ENCODE measurements at places on chromosomes 7 and 10. TPM values are rescaled to one million over a fixed set of nuclear protein-coding genes. Genes with fewer than 3 reads are reported as not detected.

The PTPN20 gene
- total RNA-seq = 2.8 TPM

The ATG9B gene
- total RNA-seq = not detected

The GIMAP1 gene
- 4.6 TPM for total RNA-seq

DNA sequence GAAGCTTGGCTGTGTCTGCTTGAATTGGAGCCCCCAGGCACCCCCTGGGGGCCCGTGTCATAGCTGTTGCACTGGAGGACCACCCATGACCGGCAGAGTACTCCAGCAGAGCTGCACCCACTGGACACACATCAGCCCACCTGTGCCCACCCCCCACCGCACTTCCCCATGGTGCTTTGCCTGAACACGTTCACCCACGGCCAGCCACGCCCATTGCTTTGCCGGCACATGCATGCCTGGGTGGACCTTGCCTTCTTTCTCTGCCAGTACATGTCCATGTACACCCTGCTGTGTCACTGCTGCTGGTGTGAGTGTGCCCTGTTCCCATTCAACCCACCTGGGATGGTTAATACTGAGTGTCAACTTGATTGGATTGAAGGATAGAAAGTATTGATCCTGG, 88.7 kb downstream of the SAMD9 start:
- no peak for DNase-seq

DNA sequence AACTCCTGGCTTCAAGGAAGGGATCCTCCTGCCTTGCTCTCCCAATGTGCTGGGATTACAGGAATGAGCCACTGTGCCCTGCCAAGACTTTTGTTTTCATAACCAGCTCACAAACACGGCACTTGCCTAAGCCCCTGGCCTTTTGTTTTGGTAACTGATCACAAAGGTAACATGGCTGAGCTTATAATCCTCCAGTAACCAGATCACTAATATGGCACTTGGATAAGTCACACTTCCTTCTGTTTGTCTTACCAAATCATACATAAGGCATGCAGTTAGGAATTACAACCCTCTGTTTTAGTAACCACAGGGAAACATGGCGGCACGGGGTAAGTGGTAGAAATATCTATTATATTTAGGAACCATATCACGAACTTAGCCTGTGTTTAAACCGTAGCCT, 577.1 kb downstream of the CALN1 start:
- DNase-seq = no peak

- DNase-seq = peak; percentile 31
These were observed 20.2 kb upstream of the TMEM178B start for GRCh38 chr7:141053626-141054025.
